Stimulated activated CD4-positive, alpha-beta T cell treated with anti-CD3 and anti-CD28 coated beads, Interleukin-1b, Interleukin-23, amount 100 ng/mL, for 24 hours (primary cell): ENCODE measurements at places on chromosomes 6 and 20.
A peak's percentile ranks its signal among the peaks of the same experiment; 100 is the strongest.

DNA sequence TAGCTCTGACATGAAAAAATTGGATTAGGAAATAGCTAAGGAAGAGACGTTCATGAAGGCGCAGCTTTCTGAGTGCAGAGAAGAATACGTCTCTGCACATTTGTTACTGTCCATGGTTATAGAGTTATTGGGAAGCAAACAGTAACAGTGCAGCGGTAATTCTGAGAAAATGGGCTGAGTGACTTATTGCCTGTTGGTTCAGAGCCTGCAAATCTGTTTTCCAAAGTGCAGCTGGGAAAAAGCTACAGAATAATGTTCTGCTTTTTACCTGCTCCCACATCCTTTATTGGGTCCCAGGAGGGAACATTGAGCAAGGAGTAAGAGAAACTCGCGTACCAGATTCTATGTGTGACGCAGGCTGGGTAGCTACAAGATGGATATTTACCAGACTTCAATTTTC, 160.2 kb downstream of the BTBD3 start:
- no peak for DNase-seq

- peak; percentile 38 for DNase-seq
Observed at GRCh38 chr20:57622579-57623381, 2.6 kb upstream of the ZBP1 start.

GRCh38 chr6:4463236-4463635, 313.0 kb upstream of the CDYL start:
- DNase-seq = no peak

GRCh38 chr20:45098103-45098773, 2.7 kb downstream of the KCNS1 start:
- no peak for DNase-seq

GRCh38 chr6:391559-392440, at the start of gene IRF4:
Gene IRF4 (plus strand): TSS chr6:391752. CDS start chr6:393153, 1,401 bp downstream.
- peak; percentile 67 for DNase-seq

DNA sequence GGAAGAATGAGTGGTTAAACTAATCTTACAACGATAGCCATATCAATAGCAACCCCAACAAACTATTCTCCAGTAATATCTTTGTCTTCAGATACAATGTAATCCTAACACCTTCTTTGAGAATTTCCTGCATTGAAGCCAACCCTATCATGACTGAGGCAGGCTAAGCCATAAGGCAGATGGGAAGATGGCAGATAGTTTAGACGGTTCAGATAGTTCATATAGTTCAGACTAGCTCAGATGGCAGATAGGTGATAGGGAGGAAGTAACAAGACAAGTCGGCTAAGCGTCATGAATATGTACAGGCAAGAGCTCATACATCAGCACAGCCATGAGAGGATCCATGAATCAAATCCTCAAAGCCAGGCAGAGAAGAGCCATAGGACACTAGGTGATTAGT, 39.1 kb upstream of the BEND6 start:
- DNase-seq = no peak

DNA sequence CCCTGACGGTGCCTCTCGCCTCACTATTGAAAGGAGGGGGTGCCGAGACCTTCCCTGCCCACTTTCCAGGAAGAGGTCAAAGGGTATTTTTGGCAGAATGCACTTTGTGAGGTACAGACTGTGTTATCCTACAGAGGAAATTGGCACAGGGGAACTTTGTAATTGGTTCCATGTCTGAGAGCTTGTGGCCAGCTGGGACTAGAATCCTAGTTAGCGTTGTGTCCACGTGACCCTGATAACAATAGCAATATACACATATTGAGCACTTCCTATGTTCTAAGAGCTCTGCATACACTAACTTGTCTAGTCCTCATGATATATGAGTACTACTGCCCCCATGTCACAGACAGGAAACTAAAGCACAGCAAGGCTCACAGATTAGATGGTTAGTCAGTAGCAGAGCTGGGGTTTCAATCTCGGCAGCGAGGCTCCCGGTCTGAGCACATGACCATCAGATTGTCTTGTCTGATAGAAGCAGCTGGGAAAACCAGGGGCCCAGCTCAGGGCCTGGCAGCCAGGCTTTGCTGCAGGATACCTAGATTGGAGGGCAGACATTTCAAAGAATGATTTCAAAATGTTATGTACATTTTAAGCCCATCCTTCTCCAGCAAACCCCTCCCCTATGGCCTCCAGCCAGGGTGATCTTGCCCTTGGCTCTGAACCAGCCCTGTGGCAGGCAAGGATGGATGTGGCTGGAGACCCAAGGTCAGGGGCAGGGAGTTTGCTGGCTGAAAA, 1.4 kb downstream of the MAPK13 start:
- peak; percentile 38 for DNase-seq

- DNase-seq = no peak
Observed at GRCh38 chr6:117346142-117346930, 79.4 kb downstream of the ROS1 start.
